ENCODE measurements at places on chromosomes 4 and X. TPM values are rescaled to one million over a fixed set of nuclear protein-coding genes. Genes with fewer than 3 reads are reported as not detected.

Gene TIGD4
- total RNA-seq: 0.24 TPM

Gene IL1RAPL1
- total RNA-seq: 0.06 TPM

Gene NR0B1
- 1.1 TPM for total RNA-seq

Gene CCDC160
- total RNA-seq: not detected

Gene HHIP
- total RNA-seq: 0.81 TPM

Gene PCDH7
- total RNA-seq: 30.1 TPM

Gene CYBB
- not detected for total RNA-seq

Gene GPR173
- total RNA-seq: 2.6 TPM

Measured in cardiac ventricle fibroblast (primary cell).